NCI-H1436 treated with DMSO at 0.1 percent for 48 hours (cell line): ENCODE measurements at places on chromosomes 1 and 21.
A peak's percentile ranks its signal among the peaks of the same experiment; 100 is the strongest.

DNA sequence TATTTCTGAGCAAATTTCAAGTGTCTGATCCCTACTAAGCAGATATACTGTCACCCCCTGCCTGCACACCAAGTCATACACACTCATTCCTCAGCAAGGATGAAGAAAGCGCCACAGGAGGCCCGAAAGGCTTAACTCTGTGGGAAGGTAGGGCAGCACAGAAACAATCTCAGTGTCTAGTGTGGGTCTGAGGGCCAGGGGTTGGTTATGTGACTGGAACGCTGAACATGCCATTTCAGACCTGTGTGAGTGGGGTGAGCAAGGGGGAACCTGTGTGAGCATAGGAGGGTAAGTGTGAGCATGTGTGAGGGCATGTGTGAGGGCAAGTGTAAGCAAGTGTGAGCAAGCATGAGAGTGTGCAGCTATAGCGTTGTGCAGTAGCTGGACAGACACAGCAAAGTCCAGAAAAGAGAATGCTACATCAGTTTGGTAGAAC, 6.2 kb downstream of the ITPKB start:
- no peak for DNase-seq

DNA sequence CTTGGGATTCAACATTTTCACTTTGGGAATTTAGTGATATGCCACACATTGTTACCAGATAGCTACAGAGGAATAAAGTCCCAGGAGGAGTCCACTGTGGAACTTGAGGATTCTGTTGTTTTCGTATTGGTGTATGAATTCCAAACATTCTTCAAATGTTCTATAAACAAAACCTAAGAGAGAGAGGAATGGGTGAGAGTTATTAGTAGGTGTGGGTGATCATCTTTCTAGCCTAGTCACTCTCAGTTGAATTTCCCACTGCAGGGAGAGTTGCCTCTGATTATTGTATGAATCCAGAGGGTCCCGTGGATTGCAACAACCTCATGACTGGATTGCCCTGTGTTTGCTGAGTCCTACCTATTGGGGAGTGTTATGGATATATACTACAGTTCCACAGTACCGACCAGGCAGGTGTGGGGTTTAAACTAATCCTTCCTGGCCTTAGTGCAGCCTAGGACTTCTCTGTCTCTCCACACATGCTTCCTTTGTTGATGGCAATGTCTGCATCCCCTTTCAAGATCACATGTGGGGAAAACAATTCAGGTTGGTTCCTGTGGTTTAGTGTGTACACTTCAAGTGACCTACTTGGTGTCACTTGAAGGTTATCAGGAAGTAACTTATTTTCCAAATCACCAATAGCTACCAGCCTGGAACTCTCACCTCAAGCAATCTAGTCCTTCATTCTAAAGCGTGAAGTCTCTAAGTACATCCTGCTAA, 91.8 kb downstream of the ADCY10 start:
- no peak for DNase-seq

DNA sequence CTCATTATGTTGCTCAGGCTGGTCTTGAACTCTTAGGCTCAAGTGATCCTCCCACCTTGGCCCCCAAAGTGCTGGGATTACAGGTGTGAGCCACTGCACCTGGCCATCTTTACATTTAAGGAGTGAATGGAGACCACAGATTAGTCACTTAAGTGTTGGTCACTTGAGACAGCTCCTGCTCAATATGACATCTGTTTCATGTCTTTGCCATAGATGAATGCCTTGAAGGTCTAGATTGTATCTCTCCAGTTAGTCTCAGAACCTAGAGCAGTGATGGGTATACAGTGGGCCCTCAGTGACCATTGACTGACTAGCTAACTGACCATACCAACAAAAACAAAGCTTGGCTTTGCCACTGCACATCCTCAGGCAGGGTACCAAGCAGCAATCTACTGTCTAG, 15.3 kb downstream of the BCL9 start:
- DNase-seq = no peak

GRCh38 chr1:1703796-1704195, 11.2 kb upstream of the SLC35E2B start:
- DNase-seq = no peak

- no peak for DNase-seq
Measured at GRCh38 chr1:27951396-27951795, 8.4 kb upstream of the XKR8 start.

DNA sequence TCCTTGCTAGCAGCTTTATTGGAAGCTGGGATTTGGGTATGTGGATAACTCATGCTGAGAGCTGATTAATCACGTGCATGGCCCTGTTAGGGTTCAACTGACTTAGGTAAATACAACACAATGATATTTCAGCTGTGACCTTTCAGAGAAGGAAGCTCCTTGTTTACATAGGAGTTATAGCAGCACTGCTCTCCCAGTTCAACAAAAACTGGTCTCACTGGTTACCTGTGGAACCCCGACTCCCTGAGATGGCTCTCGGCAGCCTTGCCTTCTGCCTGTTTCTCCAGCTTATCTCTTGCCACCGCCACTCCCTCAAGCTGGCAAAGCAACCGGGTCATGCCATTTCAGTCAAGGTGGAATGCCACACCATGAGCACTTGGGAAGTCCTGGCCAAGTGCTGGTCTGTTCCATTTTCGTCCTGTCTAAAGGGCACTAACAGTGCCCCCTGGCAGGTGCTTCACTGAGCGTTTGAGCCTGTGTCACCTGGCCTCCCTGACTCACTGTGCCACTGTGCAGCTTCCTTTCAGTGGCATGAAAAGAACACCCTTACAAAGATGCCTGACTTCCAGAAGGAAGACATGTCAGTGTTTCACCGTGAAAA, 31.6 kb downstream of the DOP1B start:
- no peak for DNase-seq

DNA sequence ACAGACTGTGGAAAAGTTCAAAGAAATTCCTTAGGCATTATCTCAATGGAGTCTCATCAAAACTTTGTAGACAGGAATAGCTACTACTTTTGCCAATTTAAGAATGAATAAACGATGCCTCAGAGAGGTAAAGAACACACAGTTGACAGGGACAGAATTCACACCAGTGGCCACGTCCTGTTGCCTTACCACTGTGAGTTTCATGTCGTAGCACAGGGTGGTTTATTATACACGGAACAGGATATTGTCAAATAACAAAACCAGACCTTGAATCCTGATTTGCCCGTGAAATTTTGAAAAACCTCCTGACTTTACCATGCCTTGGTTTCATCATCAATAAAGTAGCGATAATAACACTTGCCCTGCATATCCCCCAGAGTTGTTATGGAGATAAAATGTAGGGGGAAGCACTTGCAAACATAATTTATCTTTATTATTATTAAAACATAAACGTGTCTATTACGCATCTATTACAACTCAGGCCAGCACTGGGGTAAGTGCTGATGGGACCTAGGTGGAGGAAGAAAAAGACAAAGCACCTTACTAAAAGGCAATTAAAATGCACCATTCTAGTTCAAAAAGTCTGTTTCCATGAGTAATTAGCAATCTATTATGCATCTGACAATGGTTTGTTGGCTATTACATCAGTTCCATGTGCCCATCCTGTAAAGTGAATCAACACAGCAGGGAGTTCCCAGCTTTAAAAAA, 408.1 kb upstream of the RUNX1 start:
- DNase-seq = no peak

GRCh38 chr1:237677979-237678378, 212.7 kb downstream of the ZP4 start:
- DNase-seq = no peak

DNA sequence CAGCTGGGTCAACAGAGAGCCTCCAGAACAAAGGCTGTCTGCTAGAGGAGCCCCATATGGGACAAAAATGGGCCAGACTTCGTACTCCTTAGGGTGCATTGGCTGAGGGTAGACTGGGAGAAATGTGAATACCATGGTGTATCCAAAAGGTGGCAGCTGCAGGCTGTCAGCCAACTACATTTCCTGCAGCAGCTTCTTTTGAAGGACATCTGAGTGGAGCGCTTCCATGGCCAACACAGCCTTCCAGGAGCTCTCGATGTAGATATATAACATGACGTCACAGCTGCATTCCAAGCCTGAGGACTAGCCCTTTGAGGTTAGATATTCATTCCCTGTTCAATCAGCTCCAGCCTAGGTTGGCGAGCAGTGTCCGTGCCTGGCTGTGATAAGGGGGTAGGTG, 107.7 kb downstream of the MAB21L3 start:
- no peak for DNase-seq

- DNase-seq = no peak
Measured at GRCh38 chr1:231550448-231550781, 21.9 kb downstream of the TSNAX start.

DNA sequence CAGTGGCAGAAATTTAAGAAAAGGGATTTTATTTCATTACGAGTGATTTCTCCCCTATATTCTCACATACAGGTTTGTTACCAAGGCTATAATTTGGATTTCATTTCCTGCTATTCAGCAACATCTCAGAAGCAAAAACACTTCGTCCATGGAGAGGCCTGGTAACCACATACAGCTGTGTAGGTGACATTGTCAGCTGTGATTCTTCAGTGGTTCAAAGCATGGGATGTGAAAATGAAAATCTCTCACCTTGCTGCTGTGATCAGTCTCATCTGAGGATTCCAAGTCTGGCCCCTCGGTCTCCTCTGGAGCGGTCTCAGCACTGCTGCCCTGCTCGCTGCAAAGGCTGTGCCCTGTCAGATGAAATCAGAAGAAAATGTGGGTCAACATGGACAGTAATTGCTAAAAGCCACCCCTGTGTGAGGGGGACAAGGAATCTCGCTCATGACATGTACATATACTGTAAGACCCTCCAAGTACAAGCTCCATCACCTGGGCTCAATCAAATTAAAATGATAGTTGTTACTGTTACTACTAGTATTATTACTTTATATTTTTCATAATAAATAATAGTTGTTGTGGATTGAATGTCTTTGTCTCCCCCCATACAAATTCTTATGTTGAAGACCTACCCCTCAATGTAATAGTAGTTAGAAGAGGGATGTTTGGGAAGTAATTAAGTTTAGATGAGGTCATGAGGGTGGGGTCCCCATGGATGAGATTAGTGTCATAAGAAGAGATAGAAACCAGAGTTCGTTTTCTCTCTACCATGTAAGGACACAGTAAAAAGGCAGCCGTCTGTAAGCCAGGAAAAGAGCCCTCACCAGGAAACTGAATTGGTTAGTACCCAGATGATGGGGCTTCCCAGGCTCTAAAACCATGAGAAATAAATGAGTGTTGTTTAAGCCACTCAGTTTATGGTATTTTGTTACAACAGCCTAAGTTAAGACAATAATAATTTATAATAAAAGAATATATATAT, 126.7 kb upstream of the KRTAP19-8 start:
- no peak for DNase-seq

- DNase-seq = no peak
Measured at GRCh38 chr1:42328916-42329496, 6.0 kb downstream of the FOXJ3 start.

DNA sequence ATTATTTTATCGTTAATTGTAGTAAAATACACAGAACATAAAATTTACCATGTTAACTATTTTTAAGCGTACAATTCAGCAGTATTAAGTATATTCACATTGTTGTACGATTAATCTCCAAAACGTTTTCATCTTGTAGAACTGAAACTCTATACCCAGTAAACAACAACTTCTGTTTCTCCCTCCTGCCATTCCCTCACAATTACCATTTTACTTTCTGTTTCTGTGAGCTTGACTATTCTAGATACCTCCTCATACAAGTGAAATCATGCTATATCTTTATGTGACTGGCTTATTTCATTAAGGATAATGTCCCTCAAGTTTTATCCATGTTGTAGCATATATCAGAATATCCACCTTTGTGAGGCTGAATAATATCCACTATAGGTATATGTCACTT, 156.8 kb downstream of the ST6GALNAC3 start:
- no peak for DNase-seq

GRCh38 chr1:33094971-33095604, 14.1 kb downstream of the AZIN2 start:
- no peak for DNase-seq

DNA sequence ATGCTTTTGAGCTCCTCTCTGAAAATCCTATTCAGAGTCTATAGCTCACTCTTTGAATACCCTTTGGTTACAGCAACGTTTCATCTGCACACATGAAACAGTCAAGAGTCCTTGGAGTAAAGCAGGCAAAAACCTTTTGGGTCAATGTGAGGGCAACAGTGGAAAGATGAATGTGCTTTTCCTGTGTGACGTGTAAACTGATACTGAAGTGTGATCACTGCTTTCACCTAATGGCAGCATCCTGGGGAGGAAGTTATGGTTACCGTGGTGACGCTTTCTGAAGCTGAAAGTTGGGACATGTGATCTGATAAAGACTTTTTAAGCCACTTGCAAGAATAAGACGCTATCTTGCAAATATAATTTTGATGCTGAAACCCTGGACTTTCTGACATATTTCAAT, 160.0 kb downstream of the SEC16B start:
- peak; percentile 83 for DNase-seq

DNA sequence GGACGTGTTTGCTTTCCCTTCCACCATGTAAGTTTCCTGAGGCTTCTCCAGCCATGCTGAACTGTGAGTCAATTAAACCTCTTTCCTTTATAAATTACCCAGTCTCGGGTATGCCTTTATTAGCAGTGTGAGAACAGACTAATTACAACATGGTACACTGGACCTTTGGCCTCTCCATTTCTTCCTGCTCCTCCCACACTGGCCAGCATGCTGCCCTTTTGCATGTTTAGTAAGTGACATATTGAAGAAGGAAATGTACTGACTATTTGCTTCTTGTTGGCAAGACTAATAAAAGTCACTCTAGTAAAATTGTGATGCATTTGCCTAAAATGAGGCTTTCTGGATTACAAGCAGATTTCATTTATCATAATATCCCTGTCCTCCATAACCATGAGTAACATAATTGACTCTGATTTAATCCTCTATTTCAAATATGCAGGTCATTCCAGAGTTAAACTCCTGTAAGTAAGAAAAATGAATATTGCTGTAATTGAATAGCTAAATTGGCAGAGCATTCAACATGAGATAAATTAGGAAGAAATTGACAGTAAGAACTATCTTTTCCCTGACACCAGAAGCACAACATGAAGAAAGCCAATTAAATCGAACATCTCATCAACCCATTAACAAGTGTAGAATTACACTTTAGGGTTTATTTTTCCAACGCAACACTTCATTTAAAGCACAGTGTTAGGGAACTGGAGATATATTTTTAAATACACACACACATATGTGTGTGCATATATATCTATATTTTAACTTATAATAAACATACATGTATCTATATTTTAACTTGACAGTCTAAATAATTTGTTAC, 427.8 kb upstream of the ZP4 start:
- no peak for DNase-seq

- no peak for DNase-seq
Measured at GRCh38 chr1:199064971-199065370, 426.1 kb downstream of the PTPRC start.
